ENCODE measurements at places on chromosomes 2 and 18.

GRCh38 chr2:72109904-72110303 is 37.8 kb downstream of the CYP26B1 start:
- DNase-seq = no peak

GRCh38 chr2:5690718-5691220 is 1.4 kb upstream of the SOX11 start:
- DNase-seq = no peak

DNA sequence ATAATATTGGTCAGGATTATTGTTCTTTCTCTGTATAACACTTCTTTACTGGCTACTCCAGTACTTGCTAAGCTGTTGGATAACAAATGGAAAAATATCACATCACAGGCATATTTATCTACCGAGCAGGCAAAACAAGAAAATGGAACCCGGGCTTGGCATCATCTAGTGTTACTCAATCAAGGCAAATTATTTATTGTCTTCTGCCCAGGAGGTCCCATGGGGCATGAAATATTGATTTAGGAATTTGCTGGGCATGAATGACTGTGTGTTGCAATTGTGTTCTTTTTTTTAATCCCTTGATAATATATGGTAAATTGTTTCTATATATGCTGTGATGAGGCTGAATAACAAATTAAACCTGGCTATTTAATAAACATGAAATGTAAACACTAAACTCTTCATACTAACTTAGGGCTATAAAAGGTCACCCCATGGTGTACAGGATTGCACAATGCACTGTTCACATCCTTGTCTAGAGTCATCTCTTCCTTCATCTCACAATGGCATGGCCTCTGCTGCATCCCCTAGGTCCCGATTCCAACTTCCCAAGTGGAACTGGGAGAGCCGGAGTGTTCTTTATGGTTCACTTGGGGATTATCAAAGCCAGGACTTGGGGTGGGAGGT is 2.2 kb upstream of the PARD3B start:
- no peak for DNase-seq

DNA sequence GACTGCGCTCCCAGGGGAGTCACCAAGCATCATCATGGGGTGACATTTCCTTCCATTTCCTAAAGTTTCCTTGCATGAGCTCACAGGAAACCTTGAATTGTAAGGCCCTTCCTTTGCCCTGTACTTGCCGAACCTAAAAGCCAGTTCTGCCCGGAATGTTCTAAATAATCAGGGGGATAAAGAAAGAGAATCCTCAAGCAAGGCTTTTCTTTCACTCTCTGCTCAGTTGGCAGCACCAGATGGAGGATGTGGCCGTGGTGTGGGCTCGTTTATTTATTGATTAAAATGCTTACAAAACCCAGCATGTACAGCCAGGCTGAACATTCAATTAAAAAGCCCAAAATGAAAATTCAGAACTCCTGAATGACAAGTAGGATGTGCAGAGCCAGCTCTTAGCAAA is 170.5 kb downstream of the SH3RF3 start:
- no peak for DNase-seq

GRCh38 chr2:47508080-47508479 is 105.1 kb downstream of the MSH2 start:
- DNase-seq = no peak

DNA sequence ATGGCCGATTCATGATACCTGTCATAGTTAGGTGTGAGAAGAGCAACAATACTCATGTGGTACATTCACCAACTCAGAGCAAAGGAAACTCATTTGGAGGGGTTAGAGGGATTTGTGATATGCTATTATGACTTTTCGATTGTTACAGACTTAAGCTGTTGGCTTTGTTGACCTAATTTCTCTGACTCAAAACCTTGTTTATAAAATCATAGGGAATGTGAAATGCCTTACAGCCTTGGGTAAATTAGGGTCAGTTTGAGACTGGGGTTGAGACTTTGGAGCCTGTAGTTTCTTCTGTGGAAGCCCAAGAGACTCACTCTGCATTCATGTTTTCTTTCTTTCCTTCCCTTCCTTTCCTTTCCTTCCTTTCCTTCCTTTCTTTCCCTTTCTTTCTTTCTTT is 261.9 kb downstream of the LRRTM1 start:
- DNase-seq = no peak

GRCh38 chr18:77086656-77087392 is 45.8 kb downstream of the MBP start:
- DNase-seq = no peak

GRCh38 chr2:144912206-144912605 is 392.3 kb upstream of the ZEB2 start:
- no peak for DNase-seq

DNA sequence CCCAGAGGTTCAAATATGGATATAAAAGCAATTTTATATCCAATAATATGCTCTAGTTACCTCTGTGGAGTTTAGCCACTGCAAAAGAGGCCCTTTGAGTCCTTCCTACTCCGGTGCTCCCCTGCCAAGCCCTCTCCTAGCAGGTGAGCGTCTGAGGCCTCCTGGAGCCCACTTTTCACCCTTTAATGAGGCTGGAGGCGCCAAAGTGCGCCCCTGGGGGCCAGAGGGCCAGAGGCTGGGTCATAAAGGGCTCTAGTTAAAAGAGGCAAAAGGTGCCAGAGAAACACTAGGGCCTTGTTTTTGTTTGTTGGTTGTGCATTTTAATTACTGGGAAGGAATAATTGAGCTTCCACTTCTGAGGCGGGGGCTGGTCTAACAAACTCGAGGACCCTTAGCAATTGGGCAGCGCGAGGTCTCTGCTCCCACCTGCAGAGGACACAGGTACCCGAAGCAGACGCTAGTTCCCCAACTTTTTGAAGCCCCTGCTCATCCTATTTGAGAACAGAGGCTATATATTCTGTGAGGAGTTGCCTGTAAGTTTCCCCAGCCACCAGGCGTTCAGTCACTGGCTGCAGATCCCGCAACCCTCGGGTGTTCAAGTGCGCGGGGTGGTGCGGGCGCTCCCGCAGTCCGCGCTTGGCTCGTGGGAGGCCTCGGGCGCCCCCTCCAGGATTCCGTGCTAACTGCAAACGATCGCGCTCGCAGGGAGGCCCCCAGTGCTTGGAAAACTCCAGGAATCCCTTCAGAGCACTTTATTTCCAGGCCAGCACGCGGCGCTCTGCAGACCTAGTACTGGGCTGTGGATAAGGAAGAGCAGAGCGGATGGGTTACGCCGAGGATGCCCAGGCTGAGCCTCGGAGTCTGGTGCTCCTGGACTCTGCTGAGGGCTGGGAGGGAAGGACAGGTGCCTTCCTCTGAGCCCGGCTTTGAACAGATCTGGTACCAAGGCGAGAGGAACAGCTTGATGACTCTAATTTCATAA is 14.1 kb downstream of the MSGN1 start:
- DNase-seq = peak; percentile 50

DNA sequence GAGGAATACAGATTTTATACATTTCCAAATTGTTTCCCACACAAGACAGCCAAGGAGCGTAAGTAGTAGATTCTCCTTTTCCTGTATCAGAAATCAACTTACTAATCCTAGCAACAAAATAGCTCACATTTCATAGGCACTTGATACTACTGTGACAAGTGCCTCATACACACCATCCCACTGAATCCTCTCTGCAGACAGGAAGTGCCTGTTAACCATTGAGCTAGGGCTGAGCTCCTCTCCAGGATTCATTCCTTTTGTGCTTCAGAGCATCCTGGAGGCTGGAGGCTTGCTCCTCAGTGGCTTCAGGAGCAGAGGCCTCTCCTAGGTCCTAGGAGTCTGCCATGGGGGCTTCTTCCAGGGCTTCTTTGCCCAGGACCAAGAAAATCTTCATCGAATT is 20.8 kb upstream of the ZNF396 start:
- no peak for DNase-seq

GRCh38 chr2:176128982-176129796 is at the start of gene HOXD8:
Gene HOXD8 (plus strand): TSS chr2:176129705. CDS start chr2:176130367, 662 bp downstream.
- DNase-seq = no peak

- no peak for DNase-seq
These were observed 105.0 kb upstream of the HAAO start for GRCh38 chr2:42897358-42897757.

DNA sequence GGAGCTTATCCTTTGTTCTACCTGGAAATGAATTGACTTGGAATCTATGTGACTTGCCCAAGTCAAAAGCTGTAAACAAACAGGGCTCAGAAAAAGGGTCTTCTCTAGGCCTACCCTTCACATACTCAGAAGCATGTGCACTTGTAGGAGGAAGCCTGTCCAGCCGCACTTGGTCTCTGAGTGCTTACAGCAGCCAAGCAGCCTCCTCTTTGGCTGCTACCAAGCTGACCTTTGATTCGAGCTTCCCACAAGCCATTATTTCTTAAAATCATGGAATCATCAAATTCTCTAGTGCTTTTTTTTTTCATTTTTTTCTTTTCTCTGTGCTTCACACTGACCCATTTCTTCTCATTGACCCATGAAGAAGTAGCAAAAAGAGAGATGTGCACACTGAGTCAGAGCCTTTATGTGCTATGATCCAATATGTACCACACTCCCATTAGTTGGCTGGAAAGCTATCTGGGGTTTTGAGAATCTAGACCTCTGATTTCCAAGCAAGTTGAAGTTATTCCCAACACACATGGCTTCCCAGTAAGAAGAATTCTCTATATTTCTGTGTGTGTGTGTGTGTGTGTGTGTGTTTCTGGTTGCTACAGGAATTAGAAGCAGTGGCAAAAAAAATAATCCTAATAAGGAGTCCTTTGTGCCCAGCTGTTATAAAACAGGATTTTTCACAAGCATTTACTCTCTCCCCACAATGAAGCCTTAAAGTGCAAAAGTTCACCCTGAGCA is 550.3 kb upstream of the TNP1 start:
- DNase-seq = no peak

GRCh38 chr18:21960189-21960588 is 209.2 kb upstream of the GATA6 start:
- DNase-seq = no peak

DNA sequence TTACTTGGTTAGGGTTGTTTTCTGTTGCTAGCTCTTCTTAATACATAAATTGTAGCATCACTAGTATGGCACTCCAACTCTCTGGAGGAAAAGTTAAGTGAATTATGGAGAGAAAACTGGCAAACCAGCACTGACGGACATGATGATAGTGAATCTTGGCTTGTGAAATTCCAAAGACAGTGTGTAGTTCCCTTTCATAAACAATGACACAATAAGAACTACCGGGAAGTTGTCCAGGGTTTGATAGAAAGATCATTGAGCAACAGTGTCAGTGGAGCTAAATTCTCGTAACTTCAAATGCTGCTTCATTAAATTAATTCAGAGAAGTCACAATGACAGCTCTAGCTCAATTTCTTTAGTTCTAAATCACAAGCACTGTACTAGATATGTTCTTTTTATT is 66.5 kb downstream of the RIT2 start:
- DNase-seq = no peak

GRCh38 chr18:76679259-76679658 is 143.1 kb upstream of the ZNF236 start:
- DNase-seq = peak; percentile 23

- no peak for DNase-seq
These were observed 200.3 kb downstream of the CMPK2 start for GRCh38 chr2:6665093-6666045.

GRCh38 chr2:27689424-27689823 is 25.7 kb downstream of the SLC4A1AP start:
- DNase-seq = no peak

GRCh38 chr2:239386872-239387445 is 13.9 kb downstream of the HDAC4 start:
- no peak for DNase-seq

- peak; percentile 28 for DNase-seq
These were observed 1.0 kb downstream of the NAB1 start for GRCh38 chr2:190649798-190650390.

GRCh38 chr2:83900862-83901261 is 558.2 kb downstream of the SUCLG1 start:
- no peak for DNase-seq

DNA sequence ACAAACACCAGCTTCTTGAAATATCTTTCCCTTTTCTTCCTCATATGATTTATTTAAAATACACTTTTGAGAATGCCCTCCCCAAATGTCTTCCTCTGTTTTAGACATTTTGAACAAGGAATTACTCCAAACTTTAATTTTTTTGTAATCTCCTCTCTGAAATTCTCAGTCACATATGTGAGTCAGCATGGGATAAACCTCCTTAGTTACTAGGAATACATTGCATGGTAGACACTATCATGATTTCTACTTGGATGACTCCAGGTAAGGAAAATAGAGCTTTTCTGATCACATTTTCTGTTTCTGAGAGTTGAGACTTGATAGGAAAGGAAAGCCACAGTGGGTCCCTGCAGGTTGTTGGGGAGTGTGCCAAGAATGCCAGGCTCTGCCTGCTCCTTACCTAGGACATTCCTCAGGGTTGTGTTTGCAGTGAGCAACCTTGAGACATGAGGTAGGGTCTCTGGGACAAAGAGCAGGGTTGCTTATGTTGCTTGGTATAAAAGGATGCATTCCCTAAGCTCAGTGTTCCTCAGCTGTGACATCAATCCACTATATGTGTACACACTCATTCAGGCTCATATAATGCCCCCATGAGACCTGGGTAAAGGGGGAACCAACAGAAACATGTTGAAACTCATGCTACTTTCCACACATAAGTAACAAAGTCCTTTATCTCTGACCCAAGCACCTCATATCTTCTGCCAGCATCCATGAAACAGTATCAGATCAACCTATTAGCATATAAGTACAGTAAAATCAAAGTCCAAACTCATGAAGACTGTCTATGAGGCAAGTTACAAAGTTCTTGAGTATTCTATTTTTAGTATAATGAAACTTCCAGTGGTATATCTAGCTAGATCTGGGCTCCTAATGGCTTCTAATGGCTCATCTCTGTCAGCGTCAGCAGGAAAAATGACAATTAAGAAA is 112.8 kb upstream of the SCN1A start:
- DNase-seq = peak; percentile 62

- DNase-seq = no peak
These were observed 57.1 kb downstream of the CAVIN2 start for GRCh38 chr2:191789796-191790195.

DNA sequence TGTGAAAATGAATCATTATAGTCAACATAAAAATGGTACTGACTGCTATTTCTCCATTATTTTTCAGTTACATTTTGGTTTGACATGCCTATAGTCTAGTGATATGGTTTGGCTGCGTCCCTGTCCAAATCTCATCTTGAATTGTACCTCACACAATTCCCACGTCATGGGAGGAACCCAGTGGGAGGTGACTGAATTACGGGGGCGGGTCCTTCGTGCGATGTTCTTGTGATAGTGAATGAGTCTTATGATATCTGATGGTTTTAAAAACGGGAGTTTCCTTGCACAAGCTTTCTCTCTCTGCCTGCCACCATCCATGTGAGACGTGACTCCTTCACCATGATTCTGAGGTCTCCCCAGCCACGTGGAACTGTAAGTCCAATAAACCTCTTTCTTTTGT is 70.3 kb downstream of the BAZ2B start:
- no peak for DNase-seq

DNA sequence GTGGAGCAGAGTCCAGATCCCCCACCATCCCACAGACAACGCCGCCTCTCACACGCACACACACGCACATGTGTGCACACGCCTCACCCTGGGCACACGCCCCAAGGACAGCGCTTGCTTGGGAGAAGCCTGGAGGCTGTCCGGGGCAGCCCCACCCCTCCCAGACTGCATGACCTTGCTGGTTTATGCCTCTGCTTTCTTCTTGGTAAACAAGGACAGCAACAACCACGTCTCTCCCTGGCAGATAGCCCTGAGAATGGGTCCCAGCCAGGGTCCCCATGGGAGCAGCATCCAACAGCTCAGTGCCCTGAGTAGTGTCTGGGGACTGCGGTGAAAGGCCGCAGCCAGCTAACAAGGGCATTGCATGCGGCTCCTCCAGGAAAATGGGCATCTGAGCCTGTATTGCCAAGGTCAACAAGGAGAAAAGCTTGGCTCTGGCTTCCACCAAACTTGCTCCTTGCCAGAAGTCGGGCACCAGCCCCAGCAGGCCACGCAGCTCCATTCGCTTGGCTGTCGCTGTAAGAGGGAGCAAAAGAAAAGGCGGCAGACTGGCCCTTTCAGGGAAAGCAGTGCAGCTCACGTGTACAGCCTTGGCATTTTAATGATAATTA is 234.6 kb downstream of the EIPR1 start:
- no peak for DNase-seq
